ENCODE measurements at places on chromosomes 12 and 14.

- DNase-seq, result no peak
Observed at GRCh38 chr12:107400686-107401447, 284.7 kb upstream of the PWP1 start.

DNA sequence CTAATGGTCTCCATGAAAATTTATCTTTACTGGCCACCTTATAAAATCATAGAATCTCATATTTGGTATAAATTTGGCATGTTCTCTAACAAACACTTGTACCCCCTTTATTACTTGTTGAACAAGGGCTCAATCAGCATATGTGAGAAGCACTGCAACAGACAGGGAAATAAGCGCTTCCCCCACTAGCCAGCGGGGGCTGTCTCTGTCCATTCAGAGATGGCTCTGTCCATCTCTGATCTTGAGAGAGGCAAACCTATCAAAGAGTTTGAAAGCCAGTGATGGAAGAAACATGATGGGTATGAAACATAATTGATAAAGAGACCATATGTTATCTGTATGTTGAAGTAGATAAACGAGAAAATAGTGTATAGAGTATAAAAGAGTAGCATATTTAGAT is 326.8 kb downstream of the PDZRN4 start:
- DNase-seq, result no peak

DNA sequence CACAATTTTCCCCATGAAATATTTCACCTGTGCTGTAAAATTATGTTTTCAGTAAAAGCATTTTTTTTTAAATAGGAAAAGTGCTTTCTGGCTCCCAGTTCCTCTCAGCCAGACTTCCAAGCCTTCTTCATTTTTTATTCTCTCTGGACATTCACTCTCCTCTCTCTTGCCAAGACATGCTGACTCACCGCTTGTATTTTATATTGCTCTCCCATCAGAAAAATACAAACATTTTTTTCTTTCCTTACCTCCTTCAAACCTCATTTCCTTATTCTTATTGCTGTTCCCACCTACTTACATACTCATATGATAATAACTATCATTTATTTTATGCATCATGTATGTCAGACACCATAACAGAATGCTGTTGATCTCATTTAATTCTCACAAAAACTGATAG is 37.7 kb upstream of the ZNF641 start:
- no peak for DNase-seq

GRCh38 chr12:31589598-31589903 is 1.4 kb downstream of the DENND5B start:
- no peak for DNase-seq

GRCh38 chr14:52740751-52741150 is 10.8 kb downstream of the STYX start:
- DNase-seq, result no peak

DNA sequence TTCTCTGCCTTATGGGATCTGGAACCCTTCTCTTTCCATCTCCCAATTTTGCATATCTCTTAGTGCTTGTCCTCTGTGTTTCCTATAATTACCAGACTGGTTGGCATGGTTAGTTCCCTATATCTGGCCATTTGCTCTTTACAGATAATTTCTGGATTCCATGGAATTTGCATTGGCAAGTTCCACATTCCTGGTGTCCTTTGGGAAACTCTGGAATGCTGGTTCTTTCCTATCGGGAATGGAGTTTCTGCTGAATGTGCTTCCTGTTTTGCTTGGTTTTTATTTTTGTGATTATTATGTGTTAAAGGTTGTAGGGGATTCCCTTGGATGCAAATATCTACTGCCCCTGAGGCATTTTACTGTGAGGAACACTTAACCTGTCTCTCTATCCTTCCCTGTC is 193.0 kb upstream of the BTG1 start:
- DNase-seq, result no peak

GRCh38 chr14:80310938-80311750 is 99.8 kb upstream of the DIO2 start:
- DNase-seq, result no peak

DNA sequence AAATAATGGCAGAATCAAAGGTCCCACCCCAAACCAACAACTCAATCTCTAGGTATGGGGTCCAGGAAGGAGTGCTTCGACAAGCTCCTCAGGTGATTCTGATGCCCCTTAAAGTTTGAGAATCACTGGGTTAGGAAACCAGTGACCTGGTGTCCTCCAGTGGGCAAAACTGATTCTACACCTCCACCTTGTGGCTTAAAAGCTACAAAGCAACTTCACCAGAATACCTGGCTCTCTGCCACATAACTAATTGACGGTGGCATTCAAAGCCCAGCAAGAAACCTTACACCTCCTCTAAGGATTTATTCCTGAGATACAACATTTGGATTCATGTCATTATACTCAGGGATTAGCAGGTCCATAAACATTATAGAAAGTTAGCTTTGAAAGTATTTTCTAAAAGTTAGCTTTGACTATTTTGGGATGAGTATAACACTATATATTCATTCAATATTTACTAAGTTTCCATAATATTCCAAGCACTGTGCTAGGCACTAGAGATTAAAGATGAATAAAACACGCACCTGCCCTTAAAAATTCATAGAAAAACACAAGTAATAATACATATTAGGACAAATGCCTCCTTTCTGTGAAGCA is 45.4 kb downstream of the DCAF5 start:
- DNase-seq, result no peak

DNA sequence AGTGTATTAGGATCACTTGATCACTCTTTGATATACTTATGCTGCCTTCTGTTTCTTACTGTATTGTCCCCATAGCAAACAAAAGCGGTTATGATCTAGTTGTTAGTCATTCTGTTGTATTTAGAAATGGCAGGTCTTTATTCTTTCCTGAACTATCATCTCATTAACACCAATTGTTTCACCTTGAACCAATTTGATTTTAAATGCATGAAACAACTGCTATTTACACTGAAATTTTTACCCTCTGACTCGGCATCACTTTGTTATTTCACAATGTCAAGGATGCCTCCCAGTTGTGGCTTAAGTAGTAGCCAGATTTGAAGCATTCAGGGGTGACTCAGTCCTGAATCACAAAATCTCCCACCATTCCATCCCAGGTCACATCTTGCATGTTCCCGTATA is 303.5 kb downstream of the EGLN3 start:
- DNase-seq, result no peak

DNA sequence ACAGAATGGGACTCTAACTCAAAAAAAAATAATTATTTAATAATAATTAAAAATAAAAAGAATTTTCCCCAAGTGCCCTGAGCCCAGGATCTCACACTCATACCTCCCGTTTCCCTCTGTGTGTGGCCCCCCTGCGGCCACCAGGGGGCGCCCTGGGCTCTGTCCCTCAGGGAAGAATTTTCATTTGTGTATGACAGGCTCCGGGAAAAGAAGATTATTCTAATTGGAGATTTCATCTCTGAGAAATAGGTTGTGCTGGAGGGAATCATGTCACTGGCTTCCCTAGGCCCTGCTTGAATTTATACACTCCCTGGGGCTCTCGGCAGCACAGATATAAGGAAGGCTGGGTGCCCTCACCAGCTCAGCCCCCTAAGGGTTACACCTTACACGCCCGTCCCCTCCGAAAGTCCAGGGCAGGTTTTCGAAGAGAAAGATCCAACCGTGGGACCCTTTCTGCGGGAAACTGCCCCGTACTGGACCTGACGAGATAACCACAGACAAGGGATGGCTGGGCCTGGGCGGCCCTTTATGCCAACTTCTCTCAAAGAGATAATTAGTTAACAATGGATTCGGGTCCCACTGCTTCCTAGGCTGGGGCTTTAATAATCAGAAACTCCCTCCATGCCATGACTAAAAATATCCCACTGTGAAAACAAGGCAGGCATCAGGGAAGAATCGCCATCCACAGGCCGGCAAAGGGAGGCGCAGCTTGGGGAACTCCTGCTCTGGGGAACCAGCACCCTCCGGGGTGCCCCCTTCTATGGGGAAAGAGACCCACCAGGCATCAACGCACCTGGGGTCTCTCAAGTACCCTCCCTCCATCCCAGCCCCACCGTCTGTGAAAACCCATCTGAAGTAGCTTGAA is 80.7 kb downstream of the KDM2B start:
- peak; percentile 76 for DNase-seq

- no peak for DNase-seq
Observed at GRCh38 chr12:102436867-102437266, 43.5 kb downstream of the IGF1 start.

GRCh38 chr14:67977434-67978034 is 158.0 kb downstream of the RAD51B start:
- no peak for DNase-seq

Data from memory B cell (primary cell).